ENCODE measurements at places on chromosomes 5 and 9.

GRCh38 chr9:38020151-38021076, 48.6 kb downstream of the SHB start:
- no peak for DNase-seq
- H3K27me3 ChIP-seq = peaks cover 7% of the 10 kb centered on the region
- H3K27ac ChIP-seq = peak overlapping the region; percentile 89
- H3K4me3 ChIP-seq = no peak overlapping the region

- H3K27me3 ChIP-seq = no peaks in the 10 kb centered on the region
- H3K4me1 ChIP-seq = peaks cover 17% of the 10 kb centered on the region
- no peak for DNase-seq
- H3K4me3 ChIP-seq = no peak overlapping the region
Observed at GRCh38 chr9:125772740-125773139, 25.6 kb downstream of the PBX3 start.

- no peak overlapping the region for H3K27ac ChIP-seq
- H3K4me1 ChIP-seq = no peaks in the 10 kb centered on the region
- no peak overlapping the region for H3K4me3 ChIP-seq
- no peak for DNase-seq
- no peaks in the 10 kb centered on the region for H3K36me3 ChIP-seq
- H3K27me3 ChIP-seq = no peaks in the 10 kb centered on the region
Observed at GRCh38 chr5:137487600-137487999, 11.5 kb downstream of the SPOCK1 start.

- H3K27ac ChIP-seq = no peak overlapping the region
- H3K36me3 ChIP-seq = peaks cover 7% of the 10 kb centered on the region
- H3K27me3 ChIP-seq = peaks cover 2% of the 10 kb centered on the region
- H3K4me1 ChIP-seq = peaks cover 6% of the 10 kb centered on the region
- no peak overlapping the region for H3K4me3 ChIP-seq
Observed at GRCh38 chr5:127571314-127572131, 54.1 kb downstream of the PRRC1 start.

- peak; percentile 75 for DNase-seq
- H3K4me1 ChIP-seq = peaks cover 4% of the 10 kb centered on the region
- peaks cover 4% of the 10 kb centered on the region for H3K36me3 ChIP-seq
- no peak overlapping the region for H3K27ac ChIP-seq
Observed at GRCh38 chr5:134526483-134527155, 1.1 kb downstream of the JADE2 start.
